Foreskin melanocyte (primary cell): ENCODE measurements at places on chromosomes 11 and 22.

DNA sequence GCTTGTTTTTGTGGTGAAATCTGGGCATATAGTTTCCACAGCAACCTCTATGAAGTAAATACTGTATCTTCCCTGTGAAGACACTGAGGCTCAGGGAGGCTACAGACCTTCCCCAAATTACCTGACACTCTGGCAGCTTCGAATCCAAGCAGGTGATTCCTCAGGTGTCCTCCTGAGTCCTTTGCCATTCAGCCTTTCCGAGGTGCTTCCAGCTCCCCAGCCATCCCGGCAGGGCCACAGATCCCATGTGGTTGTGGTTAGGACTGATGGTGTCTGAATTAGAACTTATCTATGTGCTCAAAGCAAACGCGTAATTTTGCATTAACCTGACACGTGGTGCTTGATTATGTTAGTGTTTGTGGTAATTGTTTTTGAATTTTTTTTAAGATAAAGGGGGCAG, 785.6 kb downstream of the BRD1 start:
- no peak for DNase-seq

DNA sequence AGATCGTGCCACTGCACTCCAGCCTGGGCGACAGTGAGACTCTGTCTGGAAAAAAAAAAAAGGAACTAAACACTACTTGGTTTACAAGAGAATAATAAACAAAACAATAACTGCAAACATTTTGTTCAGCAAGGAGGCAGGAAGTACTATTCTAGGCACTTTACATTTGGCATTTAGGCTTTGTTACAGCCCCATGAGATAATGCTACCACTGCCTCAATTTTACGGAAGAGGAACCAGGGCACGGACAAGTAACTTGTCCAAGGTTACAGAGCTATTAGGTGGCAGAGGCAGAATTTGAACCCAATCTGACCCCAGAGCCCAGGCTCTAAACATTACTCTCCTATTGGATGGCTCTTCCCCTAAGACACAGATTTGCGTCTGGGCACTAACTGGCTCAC, 108.7 kb upstream of the AKIP1 start:
- no peak for DNase-seq

DNA sequence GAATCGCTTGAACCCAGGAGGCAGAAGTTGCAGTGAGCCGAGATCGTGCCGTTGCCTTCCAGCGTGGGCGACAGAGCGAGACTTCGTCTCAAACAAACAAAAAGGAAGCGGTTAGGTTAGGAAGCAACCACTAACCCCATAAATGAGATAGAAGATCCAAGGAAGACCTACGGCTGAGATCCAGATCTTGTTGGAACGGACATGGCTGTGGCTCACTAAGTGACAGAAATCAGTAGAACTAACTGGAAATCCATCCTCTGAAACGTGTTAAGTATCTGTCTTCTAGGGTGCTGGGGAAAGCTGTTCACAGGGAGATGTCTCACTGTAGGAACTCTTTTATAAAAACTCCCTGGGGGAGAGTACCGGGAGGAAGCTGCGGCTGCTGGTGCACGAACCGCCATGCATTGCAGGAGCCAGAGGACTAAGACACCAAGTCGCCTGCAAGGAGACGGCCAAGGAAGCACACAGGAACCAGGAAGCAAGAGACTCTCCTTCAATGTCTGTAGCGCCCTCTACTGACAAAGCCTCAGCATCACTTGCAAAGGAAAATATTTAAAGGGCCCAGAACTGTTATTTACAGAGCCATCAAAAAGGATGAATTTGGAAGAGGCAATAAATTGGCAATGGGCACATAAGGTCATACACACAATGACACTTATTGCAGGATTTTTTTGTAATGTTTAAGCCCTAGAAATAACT, 16.9 kb upstream of the SPTY2D1 start:
- peak; percentile 79 for DNase-seq

DNA sequence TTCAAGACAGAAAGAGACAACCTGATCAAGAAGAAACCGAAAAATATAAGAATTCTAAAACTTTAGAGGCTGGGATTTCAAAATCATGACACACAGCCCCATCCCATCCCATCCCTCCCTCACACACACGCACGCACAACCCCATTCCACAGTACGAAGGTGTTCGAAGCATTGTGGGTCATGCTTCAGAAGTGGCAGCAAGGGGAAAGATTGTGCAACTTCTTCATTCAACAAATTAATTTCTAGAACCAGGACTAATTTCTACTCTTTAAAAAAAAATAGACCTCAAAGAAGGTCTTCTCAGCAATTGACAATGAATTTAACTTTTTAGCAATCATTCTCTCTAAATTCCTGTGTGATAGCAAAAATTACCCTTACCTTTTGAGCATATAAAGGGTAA, 867 bp downstream of the SPA17 start:
- no peak for DNase-seq

DNA sequence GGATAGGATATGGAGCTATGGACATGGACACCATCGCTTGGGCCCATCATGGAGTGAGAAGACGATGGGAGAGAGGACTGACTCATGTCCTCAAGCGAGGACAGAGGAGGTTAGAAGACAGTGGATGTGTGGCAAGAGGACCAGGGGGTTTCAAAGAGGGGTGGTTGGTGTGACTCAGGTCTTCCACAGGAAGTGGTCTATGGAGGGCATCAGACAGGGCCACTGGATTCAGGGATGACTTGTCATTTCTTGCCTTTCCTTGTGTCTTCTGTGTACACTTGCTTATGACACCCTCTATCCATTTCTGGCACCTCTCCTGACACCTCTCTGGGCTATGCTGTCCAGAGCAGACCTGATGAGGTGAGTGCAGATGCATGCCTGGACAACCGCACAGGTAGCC, 115.4 kb downstream of the OSBP2 start:
- no peak for DNase-seq

DNA sequence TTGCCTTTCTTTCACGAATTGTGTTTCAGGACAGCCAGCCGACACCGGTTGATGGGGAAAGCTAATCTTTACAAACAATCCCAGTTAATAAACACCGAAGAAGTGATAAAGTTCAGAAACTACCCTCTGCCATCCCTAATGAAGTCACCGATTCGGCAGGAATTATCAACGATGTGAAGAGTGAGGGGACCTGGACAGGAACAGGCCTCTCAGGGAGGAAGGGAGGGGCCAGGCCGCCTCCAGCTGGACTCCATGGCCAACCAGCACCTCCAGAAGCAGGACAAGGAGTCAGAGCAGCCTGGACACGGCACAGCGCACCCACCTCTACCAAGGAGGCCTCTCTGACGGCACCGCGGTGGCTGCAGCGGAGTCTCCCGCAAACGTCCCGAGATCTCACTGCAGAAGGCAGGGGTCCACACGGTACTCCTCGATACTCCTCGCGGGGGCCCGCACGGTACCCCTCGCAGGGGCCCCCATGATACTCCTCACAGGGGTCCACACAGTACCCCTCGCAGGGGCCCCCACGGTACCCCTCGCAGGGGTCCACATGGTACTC, 3.9 kb downstream of the TOLLIP start:
- DNase-seq, result no peak

- DNase-seq, result no peak
Observed at GRCh38 chr11:20064961-20065405, 95.3 kb downstream of the DBX1 start.

GRCh38 chr11:88501541-88501940, 164.0 kb upstream of the CTSC start:
- no peak for DNase-seq

GRCh38 chr11:95895815-95896214, 28.1 kb downstream of the MTMR2 start:
- DNase-seq, result no peak

DNA sequence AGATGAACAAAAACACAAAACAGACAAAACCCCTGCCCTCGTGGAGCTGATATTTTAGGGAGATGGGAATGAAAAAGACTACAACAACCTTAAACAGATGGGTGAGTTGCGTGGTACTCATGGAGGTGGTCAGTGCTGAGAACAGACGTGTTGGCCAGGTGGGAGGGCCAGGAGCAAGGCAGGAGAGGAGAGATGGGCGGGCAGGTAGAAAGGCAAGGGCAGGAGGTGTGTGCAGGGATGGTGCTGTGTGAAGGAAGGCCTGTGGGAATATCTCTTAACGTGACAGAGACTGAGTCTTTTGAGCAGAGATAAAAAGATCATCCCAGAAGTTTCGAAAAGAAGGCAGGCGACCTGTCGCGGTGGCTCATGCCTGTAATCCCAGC, 7.0 kb downstream of the GAL start:
- no peak for DNase-seq

DNA sequence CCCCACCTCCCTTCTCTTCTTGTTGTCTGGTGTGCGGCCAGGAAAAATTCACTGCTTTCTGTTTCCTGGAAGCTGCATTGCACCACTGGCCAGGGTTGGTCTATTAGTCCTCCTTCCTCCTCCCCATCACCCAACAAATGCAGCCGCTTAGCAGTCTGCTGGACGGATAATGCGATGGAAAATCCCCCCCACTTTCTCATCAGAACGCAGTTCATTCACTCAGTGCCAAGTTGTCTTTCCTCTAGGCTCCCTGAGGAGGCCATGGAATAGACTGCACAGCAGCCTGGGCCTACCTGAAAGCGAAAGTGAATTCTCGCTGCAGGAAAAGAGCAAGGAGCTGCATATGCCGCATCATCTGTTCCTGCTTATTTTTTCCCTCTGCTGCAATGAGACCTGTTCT, 513.6 kb downstream of the METTL15 start:
- no peak for DNase-seq

GRCh38 chr11:133619397-133619796, 87.1 kb upstream of the OPCML start:
- DNase-seq, result no peak

DNA sequence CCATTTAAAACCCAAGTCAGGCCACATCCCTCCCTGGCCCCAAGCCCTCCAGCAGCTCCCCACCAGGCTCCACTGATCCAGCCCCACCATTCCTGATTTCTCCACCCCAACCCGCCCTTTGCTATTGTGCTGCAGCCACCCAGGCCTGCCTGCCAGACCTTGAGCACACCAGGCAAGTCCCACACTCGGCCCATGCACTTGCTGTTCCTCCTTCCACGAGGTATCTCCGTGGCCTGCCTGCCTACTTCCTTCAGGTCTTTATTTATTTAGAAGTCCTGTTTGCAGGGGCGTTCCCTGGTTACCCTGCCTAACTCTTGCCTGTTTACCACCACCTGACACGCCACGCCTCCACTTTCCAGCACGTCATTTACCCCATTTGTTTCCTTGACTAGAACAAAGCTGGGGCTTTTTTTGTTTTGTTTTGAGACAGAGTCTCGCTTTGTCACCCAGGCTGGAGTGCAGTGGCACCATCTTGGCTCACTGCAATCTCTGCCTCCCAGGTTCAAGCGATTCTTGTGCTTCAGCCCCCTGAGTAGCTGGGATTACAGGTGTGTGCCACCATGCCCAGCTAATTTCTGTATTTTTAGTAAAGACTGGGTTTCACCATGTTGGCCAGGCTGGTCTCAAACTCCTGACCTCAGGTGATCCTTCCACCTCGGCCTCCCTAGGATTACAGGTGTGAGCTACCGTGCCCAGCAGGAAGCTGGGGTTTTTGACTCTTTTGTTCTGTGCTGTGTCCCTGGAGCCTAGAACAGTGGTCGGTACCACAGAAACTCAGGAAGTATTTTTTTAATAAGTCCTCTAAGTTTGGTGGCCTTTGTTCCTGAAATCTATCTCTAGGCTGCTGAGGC, 6.7 kb downstream of the CENPM start:
- no peak for DNase-seq

GRCh38 chr11:32210556-32210955, 119.7 kb downstream of the RCN1 start:
- peak; percentile 26 for DNase-seq

DNA sequence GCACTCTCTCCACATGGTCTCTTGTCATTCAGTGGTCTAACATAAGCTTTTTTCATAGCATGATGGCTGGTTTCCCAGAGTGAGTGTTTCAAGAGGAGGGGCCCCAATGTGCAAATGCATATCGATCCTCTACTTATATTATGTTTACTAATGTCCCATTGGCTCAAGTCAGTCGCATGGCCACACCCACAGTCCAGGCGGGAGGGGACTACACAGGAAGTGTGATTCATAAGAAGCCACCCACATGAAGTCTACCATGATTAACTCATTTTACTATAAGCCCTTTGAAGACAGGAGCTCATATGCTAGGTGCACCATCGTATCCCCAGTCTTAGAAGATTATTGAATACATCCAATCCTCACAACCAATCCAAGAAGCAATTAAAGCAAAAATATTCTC, 89.5 kb upstream of the ISX start:
- DNase-seq, result no peak

GRCh38 chr11:86275493-86276370, 26.3 kb upstream of the HIKESHI start:
- no peak for DNase-seq
